Osteocyte (in vitro differentiated cells): ENCODE measurements at places on chromosomes 1 and 21.

DNA sequence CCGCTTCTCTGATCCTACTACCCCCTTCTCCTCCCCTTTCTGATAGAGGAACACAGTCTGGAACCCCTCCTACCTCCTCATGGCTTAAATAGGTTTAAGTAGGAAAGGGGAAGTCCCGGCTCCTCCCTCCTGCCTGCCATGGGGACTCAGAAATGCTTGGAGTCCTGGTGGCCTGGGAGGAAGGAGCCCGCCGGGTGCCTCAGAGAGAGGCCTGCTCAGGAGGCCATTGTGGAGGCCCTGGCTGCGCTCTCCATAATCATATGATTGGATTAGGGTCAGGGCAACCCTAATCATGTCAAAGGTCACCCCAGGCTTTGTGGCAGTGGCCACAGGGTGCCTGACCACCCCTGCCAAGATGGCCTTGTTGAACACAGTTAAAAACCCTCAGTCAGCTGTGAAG, 29.0 kb downstream of the WNT3A start:
- peaks cover 2% of the 10 kb centered on the region for H3K4me1 ChIP-seq
- H3K4me3 ChIP-seq: no peak overlapping the region
- peaks cover 2% of the 10 kb centered on the region for H3K36me3 ChIP-seq
- H3K27me3 ChIP-seq: peaks cover 34% of the 10 kb centered on the region

- H3K4me1 ChIP-seq: peaks cover 55% of the 10 kb centered on the region
- no peak for DNase-seq
- H3K27ac ChIP-seq: peak overlapping the region; percentile 88
- no peaks in the 10 kb centered on the region for H3K27me3 ChIP-seq
- no peak overlapping the region for H3K4me3 ChIP-seq
These were observed 11.5 kb downstream of the GPR3 start for GRCh38 chr1:27403931-27404330.

- peak overlapping the region; percentile 50 for H3K27ac ChIP-seq
- no peaks in the 10 kb centered on the region for H3K36me3 ChIP-seq
- H3K27me3 ChIP-seq: no peaks in the 10 kb centered on the region
- H3K4me1 ChIP-seq: peaks cover 67% of the 10 kb centered on the region
- peak overlapping the region; percentile 74 for H3K4me3 ChIP-seq
These were observed 5.9 kb upstream of the PLEKHG5 start for GRCh38 chr1:6497215-6497866.

GRCh38 chr1:28308750-28309149, 20.1 kb upstream of the MED18 start:
- H3K4me1 ChIP-seq: no peaks in the 10 kb centered on the region
- peaks cover 2% of the 10 kb centered on the region for H3K27me3 ChIP-seq
- H3K4me3 ChIP-seq: no peak overlapping the region
- no peak for DNase-seq
- H3K36me3 ChIP-seq: no peaks in the 10 kb centered on the region
- no peak overlapping the region for H3K27ac ChIP-seq

DNA sequence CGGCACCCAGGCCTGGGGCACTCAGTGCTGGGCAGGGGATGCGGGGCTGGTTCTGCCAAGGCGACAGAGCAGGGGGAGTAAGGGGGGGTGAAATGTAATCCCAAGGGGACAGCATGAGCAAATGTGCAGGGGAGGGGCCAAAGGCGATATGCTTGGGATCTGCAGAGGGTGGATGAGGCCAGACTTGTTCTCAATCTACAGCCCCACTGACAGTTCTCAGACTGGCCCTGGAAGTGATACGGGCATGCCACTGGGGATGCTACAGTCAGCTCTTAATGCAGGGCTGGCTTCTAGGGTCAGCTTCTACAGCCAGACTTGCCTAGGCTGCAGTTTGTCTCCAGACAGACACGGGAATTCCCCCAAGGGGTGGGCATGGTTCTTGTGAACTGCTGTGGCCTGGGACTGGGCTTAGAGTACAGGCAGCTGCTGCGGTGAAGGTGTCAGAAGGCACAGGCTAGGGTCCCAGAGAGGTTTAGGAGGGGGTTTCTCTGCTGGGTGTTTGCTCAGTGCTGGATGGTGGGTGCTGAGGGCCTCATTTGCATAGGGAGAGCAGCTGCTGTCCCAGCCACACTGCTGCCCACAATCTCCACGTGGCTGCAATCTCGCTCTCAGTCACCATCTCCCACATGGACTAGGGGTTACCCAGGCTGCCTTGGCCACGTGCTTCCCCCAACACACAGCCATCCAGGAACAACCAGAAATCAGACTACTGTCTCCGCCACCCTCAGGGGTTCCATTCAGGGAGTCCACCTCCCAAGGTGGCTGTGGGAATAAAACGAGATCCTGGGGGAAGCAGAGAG, 190.1 kb downstream of the HIVEP3 start:
- peaks cover 12% of the 10 kb centered on the region for H3K4me1 ChIP-seq
- no peak overlapping the region for H3K27ac ChIP-seq
- H3K4me3 ChIP-seq: no peak overlapping the region
- no peaks in the 10 kb centered on the region for H3K27me3 ChIP-seq
- H3K36me3 ChIP-seq: no peaks in the 10 kb centered on the region
